ENCODE measurements at places on chromosomes 2 and 18.

- no peak for DNase-seq
Observed at GRCh38 chr18:48975817-48976649, 25.3 kb upstream of the SMAD7 start.

DNA sequence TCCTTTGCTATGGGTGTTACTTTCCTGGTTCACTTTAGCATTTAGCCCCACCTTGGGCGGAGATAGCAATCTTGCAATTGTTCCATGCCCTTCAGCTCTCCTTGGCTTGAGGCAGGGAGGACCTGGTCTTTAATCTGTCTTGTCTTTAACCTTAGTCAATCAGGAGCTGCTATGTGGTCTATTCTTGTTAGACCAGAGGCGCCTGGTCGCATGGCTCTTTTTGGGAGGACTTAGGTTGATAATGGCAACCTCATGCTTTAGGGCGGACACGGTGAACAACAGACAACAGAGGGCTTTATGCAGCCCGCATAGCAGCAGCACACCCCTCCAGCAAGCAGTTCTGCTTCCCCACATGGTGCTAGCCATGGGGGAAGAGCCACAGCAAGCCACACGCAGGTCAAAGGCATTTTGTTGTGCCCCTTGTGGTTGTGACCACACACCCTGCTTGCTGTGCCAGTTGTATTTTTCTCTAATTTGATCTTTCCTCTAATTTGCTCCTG, 17.7 kb upstream of the ZDBF2 start:
- no peak for DNase-seq

DNA sequence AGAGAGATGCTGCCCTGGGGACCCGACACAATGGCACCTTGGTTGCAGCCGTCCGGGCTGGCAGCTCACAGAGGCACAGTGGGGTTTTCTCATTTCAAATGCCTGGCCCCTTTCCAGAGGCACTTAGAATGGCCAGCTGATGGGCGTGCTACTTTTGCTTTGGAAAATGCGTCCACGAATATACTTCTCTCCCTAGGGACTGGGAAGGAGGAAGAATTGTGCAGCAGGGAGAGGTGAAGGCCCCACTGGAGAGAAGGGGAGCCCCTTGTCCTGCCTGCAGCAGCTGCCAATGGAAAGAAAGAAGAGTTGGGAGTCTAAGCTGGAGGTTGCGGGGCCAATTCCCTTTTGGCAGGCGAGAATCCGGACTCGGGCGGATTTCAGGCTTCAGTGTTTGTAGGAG, 1.1 kb upstream of the MAL start:
- DNase-seq, result no peak

DNA sequence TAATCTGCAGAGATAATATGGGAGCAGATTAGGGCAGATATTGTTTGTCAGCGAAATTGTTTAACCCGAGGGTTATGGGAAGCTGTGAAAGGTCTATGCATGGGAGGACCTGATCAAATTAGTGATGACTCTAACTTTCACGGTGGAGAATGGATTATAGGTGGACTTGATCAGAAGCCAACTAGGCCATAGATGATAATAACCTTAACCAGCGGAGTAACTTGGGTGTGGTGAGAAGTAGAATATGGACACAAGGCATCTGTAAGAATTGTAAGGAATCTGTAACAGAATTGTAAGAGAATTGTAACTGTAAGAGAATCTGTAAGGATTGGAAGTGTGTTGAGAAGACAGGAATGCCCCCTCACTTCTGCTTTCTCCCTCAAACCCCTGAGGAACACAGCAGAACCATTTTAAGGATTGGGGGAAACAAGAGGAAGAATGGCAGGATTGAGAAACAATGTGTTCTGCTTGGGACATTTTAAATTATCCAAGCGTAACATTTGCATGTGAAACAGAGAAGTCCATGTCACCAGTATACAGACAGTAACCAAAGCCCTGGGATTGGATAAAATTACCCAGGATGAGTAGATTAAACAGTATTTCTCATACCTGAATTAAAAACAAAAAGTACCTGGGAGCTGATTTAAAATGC, 14.9 kb upstream of the SLC39A10 start:
- DNase-seq, result no peak

DNA sequence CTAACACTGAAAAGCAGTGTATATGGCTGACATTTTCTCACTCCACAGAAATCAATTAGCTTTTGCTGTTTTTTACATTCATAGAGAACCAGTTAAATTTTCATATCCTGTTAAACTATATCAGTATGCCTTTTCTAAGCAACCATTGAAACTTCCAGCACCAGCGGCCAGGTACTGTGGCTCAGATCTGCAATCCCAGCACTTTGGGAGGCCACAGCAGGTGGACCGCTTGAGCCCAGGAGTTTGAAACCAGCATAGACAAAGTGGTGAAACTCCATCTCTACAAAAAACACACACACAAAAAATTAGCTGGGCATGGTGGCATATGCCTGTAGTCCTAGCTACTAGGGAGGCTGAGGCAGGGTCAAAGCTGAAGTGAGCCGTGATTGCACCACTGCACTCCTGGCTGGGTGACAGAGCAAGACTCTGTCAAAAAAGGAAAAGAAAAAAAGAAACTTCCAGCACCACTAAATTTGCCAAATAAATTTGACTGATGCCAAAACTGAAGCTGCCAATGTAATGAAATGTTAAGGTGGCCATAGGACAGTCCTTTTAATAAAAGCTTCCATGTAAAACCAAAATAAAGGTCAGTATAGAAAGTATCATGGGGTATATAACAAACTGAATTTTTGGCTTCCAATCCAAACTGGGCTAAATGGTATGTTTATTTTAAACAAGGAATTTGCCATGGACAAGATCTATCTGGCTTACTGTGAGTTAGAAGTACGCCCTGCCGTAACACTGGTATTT, 3.5 kb downstream of the SFT2D3 start:
- DNase-seq, result no peak

GRCh38 chr2:25076749-25077148, 34.9 kb downstream of the EFR3B start:
- no peak for DNase-seq

DNA sequence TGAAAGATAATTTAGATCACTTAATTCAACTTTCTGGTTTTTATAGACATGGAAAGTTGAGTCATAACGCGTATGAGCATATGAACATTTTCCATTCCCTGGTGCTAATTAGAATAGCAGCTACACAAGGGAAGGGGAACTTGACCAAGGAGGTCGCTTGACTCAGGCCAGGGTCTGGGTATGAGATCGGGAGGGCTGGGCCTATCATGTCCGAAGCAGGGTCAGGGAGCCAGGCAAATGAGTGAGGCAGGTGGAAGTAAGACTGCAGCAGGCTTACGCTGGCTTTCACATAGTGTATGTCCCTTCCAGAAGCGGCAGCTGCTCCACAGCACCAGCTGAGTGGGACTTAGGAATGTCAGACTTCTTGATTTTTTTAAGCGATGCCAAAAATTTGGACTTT, 14.7 kb downstream of the RALB start:
- DNase-seq, result no peak

- no peak for DNase-seq
Observed at GRCh38 chr2:175769200-175769599, 232.9 kb downstream of the LNPK start.

GRCh38 chr18:58525928-58526424, 102.9 kb downstream of the ALPK2 start:
- no peak for DNase-seq

DNA sequence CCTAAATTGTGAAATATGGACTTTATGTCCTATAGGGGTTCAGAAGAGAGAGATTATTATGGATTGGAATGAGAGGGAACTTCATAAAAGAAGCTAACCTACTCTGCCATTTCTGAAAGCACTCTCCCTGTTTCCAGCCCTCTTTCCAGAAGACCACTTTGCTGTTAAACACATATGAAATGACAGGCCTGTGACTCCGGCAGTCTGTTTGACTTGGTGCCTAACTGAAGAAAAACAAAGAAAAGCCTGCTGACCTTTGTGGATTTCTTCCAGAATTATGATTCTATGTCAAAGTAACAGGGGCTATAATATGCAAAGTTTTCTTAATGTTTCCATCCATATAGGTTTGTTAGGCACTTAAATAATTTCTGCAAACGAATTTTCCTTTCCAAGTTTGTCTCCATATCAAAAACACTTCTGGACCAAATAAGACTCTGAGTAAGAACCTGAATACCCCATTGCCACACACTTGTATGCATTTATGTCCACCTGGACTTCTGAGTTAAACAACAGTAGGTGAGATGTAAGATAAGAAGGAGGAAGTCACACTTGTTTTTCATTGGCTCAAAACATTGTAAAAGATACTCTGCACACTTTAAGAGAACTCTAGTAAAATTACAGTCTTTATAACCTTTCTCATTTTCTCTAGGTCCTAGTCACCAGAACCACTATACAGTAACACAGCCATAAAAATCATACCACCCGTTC, 111.7 kb downstream of the PIEZO2 start:
- no peak for DNase-seq

GRCh38 chr18:5892823-5893431, 2.4 kb downstream of the TMEM200C start:
- DNase-seq, result no peak

- no peak for DNase-seq
Observed at GRCh38 chr2:196289000-196289399, 117.6 kb upstream of the STK17B start.

GRCh38 chr2:78779761-78780160, 245.7 kb upstream of the REG3G start:
- no peak for DNase-seq

GRCh38 chr18:77065221-77065981, 67.2 kb downstream of the MBP start:
- peak; percentile 81 for DNase-seq

GRCh38 chr18:8299054-8299980, 309.9 kb upstream of the RAB12 start:
- no peak for DNase-seq

- DNase-seq, result no peak
Observed at GRCh38 chr2:20343128-20343527, 7.5 kb downstream of the PUM2 start.

GRCh38 chr2:240187989-240188590, 47.6 kb upstream of the OTOS start:
- DNase-seq, result no peak

- no peak for DNase-seq
Observed at GRCh38 chr2:98570356-98570755, 38.0 kb downstream of the COA5 start.

DNA sequence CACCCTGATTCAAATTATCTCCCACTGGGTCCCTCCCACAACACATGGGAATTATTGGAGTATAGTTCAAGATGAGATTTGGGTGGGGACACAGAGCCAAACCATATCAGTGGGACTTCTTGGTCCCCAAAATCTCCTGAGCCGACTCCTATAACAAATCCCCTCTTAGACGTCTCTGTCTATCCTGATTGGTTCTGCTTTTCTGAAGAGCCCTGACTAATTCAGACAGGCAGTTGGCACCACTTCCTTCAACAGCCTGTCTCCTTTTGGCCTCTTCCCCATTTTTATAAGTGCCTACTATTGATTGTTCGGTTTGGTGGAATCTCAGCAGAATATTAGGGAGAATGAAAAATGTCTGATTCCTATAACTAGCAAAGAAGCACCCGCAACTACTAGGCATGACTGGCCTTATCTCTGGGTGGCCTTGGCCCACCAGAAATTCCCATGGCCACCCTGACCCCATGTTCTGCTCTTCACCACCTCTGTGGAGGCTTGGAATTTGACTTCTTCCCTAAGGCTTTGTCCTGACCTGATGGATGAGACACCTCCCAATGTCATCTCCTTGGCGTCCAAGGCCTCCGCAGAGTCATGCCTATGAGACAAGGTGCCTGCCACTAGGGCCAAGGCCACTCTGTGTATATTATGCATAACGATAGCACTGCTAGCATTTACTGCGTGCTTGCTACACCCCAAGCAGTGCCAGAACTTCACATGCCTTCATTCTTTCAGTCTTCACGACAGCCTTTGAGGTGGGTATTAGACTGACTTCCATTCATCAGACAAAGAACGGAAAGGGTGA, 218.9 kb upstream of the COPS8 start:
- DNase-seq, result no peak

DNA sequence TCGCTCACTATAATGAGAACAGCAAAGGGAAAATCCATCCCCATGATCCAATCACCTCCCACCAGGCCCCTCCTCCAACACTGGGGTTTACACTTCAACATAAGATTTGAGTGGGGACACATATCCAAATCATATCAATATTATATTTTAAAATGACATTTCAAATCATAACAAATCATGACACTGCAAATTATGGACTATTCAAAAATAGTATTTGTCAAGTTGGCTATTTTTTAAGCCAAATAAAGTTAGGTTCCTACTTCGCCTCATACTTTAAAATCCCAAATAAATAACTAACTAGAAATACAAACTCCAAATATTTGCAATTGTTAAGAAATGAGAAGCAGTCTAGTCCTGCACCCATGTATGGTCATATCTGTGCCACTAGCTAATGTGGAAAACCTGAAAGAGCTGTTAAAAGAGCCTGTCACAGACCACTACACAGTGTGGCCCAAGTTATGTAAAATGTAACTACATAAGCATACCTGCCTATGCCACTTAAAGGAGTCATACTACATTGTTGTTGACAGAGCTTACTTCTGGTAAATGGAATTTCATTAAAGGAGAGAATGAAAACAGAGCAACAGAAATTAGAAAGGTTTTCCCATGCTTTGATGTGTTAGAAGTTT, 334.7 kb upstream of the GULP1 start:
- no peak for DNase-seq

GRCh38 chr2:1647417-1648240, 96.7 kb downstream of the PXDN start:
- no peak for DNase-seq

DNA sequence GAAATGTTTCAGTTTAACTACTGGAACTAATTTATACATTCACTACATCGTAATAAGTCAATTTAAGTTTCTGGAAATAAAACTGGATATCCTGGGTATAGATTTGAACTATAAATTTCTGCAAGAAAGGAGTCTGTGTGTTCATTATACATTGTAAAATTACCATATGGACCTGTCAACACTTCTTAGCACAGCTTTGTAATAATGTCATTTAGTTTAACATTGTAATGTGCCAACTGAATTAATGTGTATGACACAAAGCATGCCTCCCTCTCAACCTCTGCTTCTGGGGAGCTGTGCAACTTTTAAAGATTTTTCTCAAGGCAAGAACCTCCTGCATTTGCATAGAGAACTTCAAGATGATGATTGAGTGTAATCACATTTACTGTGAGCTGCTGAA, 213.7 kb upstream of the GALNT5 start:
- DNase-seq, result no peak

- DNase-seq, result no peak
Observed at GRCh38 chr2:75030218-75031009, 72.0 kb downstream of the POLE4 start.

- DNase-seq, result no peak
Observed at GRCh38 chr2:41913311-41913710, 134.5 kb upstream of the PKDCC start.

GRCh38 chr2:164831887-164832286, 9.7 kb downstream of the COBLL1 start:
- no peak for DNase-seq

- DNase-seq, result no peak
Observed at GRCh38 chr2:10435820-10436204, 12.3 kb downstream of the ODC1 start.

DNA sequence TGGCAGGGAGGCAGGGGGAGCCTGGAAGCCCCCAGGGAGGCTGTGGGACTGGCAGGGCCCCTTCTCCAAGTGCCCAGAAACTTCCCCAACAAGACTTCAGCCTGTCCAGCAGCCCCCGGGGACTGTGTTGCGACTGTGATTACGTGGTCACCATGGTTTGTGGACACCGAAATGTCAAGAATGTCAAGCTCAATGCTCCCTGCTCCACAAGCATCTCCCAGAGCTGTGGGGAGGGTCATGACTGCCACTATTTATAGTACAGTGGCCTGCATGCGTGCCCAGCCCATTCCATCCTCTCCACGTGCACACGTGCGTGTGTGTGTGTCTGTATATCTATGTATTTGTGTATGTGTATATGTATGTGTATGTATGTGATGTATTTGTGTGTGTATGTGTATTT, 93.8 kb upstream of the MBOAT2 start:
- no peak for DNase-seq

Measured in skeletal muscle cell (primary cell).